ENCODE measurements at places on chromosomes 7 and 10.

GRCh38 chr7:134153493-134154136 is 26.5 kb downstream of the LRGUK start:
- DNase-seq, result no peak

DNA sequence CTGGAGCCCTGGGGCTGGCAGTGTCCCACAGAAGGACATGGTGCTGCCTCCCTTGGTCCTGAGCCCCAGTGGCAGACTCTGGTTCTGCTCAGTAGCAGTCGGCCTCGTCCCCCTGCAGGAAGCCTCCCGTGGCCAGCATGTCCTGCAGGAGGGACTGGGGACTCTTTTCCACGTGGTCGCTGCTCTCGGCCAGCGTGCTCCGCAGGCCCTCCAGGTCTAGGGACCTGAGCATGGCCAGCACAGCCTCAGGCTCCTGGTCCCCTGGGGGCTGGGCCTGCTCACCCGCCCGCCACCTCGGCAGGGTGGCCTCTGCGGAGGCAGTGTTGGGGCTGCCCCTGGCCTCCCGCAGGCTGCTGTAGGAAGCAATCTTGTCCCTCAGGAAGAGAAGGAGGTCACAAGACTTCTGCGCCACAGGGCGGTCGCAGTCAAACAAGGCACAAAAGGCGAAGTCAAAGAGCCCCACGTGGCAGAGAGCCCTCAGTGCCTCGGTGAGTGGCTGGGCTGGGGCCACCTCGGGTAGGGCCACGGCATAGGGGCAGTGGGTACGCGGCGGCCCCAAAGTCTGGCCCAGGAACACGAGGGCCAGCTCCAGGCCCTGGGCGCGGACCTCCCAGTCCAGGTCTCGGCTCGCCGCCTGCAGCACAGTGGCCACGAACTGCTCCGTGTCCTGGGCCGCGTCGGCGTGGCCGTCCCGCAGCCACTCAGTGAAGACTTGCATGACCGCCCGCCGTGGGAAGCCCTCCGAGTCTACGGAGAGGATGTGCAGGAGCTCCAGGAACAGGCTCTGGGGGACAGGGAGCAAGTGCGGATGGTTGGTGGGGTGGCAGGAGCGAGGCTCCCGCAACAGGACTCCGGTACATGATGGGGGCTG is 17.1 kb downstream of the BRAT1 start:
- peak; percentile 15 for DNase-seq

DNA sequence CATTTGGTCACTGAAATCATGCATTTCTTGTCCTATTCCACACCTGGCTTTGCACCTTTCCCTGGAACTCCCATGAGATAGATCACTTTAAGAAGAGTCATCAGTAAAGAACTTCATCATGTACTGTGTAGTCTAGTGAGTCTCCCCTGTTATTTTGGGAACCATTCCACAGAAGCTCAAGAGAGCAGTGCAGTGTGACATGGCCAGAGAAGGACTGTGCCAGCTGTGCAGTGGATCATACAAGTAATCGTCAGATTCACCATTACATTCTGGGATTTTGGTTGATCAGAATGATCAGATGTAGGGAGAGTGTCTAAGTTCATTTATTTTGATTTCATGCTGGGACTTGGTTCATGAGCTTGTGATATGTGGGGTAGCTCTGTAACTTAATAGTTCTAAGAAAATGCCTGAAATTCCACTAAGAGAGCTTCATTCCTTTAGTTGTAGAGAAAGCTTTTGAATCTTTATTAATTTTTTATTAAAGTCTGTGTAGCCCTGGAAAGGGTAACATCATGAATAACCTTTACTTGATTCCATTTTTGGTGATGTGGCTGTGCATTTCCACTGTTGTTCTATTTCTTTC is 166.8 kb downstream of the SUGCT start:
- no peak for DNase-seq

DNA sequence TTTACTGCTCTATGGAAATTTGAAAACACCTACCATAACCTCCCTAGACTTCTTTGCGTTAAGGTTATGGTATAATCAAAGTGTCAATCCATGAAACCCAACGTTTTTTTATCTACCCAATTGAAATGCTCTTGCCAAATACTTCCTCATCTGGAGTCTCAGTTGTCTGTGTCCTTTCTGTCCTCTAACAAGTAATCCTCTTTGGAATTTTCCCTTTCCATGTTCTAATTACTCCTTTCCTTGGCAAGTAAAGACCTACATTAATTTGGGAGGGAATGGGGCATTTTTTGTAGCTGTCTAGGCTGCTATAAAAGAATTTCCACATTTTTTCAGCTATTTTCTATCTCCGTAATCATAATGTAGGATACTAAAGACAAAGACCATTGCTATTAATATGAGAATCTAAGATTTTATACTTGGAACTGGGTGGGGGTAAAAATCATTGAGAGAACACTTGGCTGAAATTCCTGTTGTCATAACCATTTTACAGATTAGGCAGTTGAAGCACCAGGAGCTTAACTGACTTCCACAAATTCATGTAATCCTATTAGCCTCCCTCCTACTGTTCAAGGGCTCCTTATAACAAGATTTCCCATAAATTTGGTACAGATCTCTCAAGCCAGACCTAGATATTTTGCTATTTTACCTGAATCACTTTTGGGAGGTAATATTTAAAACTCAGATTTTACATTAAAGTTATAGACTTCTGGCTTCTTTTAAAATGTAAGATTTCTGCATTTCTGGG is 1307.6 kb downstream of the XPNPEP1 start:
- DNase-seq, result no peak
